IMR-90 (cell line): ENCODE measurements at places on chromosomes 5 and 9. TPM values are rescaled to one million over a fixed set of nuclear protein-coding genes. Genes with fewer than 3 reads are reported as not detected.
A peak's percentile ranks its signal among the peaks of the same experiment; 100 is the strongest.

DNA sequence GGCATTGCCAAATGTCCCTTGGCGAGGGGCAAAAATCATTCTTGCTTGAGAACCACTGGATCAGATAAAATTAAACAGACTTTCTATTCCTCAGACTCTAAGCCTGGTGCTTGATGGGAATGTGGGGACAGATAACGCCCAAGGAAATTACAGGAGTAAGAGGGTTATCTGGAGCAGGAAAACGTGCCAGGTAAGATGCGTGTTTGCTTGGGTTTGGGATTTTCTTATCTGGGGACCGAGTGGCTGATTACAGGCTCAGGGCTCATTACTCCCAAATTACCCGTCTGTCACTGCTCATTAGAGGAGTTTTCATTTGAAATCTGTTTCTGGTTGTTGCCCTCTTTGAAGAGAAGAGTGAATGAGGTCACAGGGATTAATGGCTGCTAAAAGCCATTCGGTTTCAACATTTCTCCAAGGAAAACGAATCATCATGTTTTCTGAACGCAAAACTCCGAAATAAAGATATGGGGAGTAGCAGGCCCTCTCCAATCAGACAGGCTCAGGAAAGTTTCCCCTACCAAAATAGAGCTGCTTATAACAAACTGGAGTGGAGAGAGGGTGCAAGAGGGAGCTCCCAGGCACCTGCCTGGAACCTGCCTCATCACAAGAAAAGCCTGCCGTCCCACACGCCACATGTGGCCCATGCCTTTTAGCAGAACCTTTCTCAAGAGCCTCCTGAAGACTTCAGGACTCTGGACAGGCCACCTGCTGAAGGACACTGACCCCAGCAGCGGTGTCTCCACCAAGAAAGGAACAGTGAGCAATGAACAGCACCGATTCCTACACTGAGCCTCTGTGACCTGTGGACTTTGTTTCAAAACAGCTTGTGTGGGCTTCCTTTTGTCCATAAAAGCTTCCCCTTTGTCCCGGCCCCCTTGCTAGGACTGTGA is 136.4 kb downstream of the ICE1 start:
- DNase-seq: no peak

DNA sequence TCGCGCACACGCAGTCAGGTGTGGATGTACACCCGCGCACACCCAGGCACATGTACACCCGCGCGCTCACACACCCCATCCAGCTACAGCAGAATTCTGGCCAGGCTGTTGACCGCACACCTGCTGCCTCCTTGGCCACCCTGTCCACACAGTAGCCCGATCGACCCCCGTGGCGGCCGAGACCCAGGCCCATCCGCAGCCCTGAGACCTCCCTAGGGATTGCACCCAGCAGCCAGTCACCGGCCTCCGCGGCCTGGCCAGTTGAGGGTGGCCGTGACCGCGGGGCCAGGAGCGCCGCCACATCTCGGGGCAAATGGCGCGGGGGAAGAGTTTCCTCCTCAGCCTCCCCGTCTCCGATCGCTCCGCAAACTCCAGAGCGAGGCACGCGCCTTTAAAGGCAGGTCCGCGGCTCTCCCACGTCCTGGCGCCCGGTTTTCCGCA is 774 bp upstream of the ADAMTS16 start:
- DNase-seq: no peak

GRCh38 chr5:140349244-140349643 is 2.8 kb upstream of the HBEGF start:
- peak; percentile 34 for DNase-seq

Gene COL15A1
- 1.9 and 2.2 TPM in 2 replicates for total RNA-seq

Gene CCDC183
- total RNA-seq: under 0.01 TPM in 1 of 2 replicates, not detected in the other
